ENCODE measurements at places on chromosomes 5 and 9. TPM values are rescaled to one million over a fixed set of nuclear protein-coding genes. Genes with fewer than 3 reads are reported as not detected.

STPG3 gene
- not detected for total RNA-seq

TMC1 gene
- total RNA-seq: not detected

DNA sequence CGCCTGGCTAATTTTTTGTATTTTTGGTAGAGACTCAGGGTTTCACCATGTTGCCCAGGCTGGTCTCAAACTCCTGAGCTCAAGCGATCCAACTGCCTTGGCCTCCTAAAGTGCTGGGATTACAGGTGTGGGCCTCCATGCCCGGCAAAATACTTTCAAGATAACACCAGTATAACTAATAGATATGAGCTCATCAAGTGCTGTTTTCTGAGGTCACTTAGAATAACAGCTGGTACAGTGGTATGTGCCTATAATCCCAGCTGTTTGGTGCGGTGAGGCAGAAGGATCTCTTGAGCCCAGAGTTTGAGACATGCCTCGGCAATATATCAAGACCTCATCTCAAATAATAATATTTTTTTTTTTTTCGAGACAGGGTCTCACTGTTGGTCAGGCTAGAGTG lies 30.5 kb upstream of the CREBRF start:
- H3K27me3 ChIP-seq: no peaks in the 10 kb centered on the region
- H3K4me1 ChIP-seq: no peaks in the 10 kb centered on the region
- H3K36me3 ChIP-seq: peaks cover 15% of the 10 kb centered on the region
- H3K4me3 ChIP-seq: no peak overlapping the region

DNA sequence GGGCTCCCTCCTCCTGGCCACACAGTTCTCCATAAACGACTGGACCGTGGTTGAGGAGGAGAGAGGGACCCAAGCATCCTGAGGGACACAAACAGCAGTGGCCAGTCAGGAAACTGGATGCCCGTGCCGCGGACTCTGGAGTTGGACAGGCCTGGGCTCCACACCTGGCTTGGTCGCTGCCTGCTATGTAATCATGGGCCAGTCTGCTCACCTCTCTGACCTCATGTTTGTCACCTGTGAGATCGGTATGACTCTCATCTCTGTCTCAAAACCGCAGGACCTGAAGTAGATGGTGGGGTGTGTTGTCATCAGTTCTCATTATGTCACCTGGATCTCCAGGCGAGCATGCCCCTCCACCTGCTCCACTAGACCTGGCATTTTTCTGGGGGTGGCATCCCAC lies 14.5 kb downstream of the CXXC5 start:
- H3K27me3 ChIP-seq: no peaks in the 10 kb centered on the region
- H3K4me3 ChIP-seq: no peak overlapping the region
- no peak for DNase-seq
- H3K27ac ChIP-seq: no peak overlapping the region

- H3K4me3 ChIP-seq: peak overlapping the region; percentile 77
- H3K4me1 ChIP-seq: peaks cover 22% of the 10 kb centered on the region
- H3K27me3 ChIP-seq: peaks cover 24% of the 10 kb centered on the region
- no peak for DNase-seq
- H3K27ac ChIP-seq: no peak overlapping the region
- no peaks in the 10 kb centered on the region for H3K36me3 ChIP-seq
Observed at GRCh38 chr5:1010641-1011046, 2.0 kb downstream of the NKD2 start.

GRCh38 chr5:72557167-72558045 lies 50.2 kb upstream of the ZNF366 start:
- H3K4me3 ChIP-seq: peak overlapping the region; percentile 52
- H3K4me1 ChIP-seq: peaks cover 14% of the 10 kb centered on the region
- no peaks in the 10 kb centered on the region for H3K36me3 ChIP-seq

- H3K27me3 ChIP-seq: peaks cover 3% of the 10 kb centered on the region
- DNase-seq: no peak
- no peak overlapping the region for H3K27ac ChIP-seq
- H3K36me3 ChIP-seq: no peaks in the 10 kb centered on the region
- H3K4me1 ChIP-seq: peaks cover 10% of the 10 kb centered on the region
Observed at GRCh38 chr9:117784996-117785395, 80.8 kb downstream of the TLR4 start.

DNA sequence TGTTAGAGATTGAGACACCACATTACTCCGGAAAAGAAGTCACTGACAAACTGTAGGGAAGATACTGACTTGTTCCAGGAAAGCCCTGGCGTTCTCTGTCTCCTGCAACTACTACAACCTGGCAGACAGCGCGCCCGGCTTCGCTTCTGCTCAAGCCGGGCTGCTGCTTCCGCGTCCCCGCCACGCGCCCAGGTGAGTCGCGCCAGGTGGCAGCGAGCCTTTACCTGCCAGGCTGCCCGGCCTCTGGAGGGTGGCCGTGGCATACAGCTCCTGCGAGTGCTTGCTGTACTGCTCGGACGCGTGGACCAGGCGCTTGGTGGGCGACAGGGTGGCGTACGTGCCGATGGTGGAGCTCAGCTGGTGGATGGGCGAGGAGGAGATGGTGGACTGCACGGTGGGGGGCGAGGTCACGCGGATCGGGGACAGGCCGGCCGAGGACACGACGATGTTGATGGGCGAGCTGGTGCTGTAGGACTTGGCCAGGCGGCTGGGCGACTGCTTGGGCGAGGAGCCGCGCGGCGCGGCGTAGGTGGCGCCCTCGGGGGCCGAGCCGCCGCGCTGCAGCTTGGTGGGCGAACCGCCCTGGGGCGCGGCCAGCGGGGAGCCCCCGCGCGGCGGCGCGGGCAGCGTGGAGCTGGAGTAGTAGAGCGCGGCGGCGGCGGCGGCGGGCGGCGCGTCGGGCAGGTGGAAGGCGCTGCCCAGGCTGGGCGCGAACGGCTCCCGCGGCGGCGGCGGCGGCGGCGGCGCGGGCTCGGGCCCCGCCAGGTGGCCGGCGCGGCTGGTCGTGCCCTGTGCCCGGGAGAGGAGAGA lies 519.6 kb downstream of the CTNND2 start:
- peak overlapping the region; percentile 72 for H3K27ac ChIP-seq
- peaks cover 19% of the 10 kb centered on the region for H3K4me1 ChIP-seq
- H3K4me3 ChIP-seq: peak overlapping the region; percentile 82
- peaks cover 19% of the 10 kb centered on the region for H3K36me3 ChIP-seq
